Cortex of kidney (tissue), 1 donor: ENCODE measurements at places on chromosomes 13 and 19.

- DNase-seq = no peak
These were observed at the start of gene RELB for GRCh38 chr19:45001087-45001739. RELB (plus strand) TSS chr19:45001464; CDS start chr19:45001580, 116 bp downstream.

DNA sequence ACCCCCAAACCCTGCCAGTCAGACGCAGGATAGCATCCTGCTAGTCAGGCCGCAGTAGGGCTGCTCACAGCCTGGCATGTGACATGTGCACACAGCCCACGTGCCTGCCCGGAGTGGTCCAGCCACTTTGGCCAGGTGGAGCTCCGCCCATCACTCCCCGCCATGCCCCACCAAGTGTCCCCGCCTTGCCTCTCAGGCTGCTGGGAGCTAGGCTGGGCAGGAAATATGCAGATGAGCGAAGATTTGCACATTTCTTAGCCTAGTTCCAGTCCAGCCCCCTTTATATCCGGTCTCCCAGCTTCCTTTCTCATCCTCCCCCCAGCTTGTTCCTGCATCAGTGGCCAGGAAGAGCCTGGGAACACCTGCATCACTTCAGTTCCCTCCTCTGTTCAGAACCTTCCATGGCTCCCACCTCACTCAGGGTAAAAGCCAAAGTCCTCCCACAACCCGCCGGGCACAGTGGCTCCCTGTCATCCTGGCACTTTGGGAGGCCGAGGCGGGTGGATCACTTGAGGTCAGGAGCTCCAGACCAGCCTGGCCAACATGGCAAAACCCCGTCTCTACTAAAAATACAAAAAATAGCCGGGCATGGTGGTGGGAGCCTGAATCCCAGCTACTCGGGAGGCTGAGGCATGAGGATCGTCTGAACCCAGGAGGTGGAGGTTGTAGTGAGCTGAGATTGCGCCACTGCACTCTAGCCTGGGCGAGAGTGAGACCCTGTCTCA is 2.3 kb upstream of the DOCK6 start:
- DNase-seq = no peak

- DNase-seq = no peak
These were observed 280.0 kb upstream of the SOX21 start for GRCh38 chr13:94992036-94992960.

DNA sequence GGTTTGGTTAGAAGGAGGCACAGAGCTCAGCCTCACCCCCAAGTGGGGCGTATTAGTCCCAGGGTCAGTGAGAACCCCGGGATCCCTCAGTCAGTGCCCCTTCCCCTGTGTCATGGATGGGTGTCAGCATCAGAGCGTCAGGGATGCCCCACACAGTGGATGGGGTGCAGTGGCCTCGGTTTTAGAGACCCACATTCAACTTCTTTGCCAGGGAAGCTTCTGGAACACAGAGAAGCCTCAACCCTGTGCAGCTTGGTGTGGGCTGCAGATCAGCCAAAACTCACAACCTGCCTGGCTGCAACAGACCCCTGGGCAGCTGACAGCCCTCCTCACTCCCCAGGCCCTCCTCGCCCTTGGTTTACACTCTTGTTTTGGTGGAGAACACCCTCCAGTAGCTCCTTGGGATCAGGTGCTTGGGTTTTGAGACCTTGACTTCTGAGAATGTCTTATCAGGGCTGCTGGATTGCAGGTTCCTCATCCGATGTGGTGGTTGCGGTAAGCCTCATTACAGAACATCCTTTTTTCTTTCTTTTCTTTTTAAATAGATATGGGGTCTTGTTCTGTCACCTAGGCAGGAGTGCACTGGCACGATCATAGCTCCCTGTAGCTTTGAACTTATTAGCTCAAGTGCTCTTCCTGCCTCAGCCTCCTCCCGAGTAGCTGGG is 11.0 kb downstream of the ZNF333 start:
- no peak for DNase-seq

GRCh38 chr19:11154683-11155047 is 917 bp downstream of the SPC24 start:
- no peak for DNase-seq

DNA sequence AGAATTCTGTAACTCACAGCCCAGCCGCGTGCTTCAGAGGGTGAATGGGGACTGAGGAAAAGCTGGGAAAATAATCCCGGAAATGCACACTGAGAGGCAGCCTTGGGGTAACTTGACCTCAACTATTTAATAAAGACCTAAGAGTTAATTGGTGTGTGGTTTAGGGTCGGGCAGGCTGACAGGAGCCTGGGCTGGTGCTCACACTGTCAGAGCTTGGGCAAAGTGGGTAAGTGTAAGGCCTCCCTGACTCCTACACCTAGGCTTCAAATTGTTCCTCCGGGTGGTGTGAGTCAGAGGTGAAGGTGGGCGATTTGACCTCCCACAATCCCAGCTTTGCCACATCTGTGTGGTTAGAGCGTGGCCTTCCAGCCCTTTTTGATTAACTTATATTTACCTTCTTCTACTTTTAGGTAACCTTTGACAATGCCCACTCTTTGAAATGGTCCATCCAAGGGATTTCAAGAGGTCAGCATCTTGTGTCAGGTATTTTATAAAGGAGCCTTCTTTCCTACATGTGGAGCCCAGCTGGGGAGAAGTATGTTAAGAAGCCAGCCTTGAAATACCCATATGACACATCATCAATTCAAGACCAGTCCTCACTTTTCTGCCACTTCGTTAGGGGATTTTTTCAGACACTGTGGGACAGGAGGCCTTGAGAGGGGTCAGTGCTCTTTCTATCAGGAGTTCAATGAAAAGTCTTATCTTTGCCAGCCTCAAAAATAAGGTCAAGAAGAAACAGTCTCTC is 114.2 kb downstream of the NUFIP1 start:
- DNase-seq = no peak

- DNase-seq = no peak
These were observed 87.8 kb downstream of the LMO7 start for GRCh38 chr13:75723901-75724300.
